ENCODE measurements at places on chromosomes 12 and 14.

DNA sequence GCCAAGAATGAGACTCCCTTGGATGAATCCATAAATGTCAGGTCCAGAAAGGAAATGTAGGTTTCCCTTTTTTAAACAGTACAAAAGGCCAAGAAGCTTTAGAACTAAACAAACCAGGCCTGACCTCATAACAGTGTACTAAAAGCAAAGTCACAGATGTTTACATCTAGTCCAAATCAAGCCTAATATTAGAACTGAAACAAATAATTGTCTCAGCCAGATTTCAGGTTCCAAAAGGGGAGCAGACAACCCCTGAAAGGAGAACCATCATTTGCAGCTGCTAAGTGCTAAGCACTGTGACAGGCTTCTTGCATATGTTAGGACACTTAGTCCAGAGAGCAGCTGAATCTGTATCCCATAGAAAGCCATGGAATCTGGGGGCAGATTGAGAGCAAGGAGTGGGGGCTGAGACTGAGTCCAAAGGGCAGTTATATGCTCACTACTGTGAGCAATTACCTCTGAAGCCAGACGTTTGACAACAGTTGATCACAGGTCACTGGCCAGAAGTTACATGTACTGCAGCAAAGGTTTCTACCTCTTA lies 90.1 kb downstream of the STXBP6 start:
- no peak for DNase-seq

GRCh38 chr14:24725311-24725710 lies 91.3 kb upstream of the GZMB start:
- no peak for DNase-seq

- DNase-seq: no peak
Observed at GRCh38 chr12:48419116-48419935, 53.0 kb upstream of the ANP32D start.

- DNase-seq: no peak
Observed at GRCh38 chr12:95003921-95004272, 400 bp upstream of the NDUFA12 start.

DNA sequence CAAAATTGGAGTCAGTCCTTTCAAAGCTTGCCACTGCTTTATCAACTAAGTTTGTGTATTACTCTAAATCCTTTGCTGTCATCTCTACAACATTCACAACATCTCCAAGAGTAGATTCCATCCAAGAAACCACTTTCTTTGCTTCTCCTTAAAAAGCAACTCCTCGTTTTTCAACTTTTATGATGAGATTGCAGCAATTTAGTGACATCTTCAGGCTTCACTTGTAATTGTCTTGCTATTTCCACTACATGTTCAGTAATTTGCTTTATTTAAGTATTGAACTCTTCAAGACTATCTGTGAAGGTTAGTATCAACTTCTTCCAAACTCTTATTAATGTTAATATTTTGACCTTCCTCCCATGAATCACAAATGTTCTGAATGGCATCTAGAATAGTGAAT lies 747.9 kb downstream of the TMTC2 start:
- no peak for DNase-seq

DNA sequence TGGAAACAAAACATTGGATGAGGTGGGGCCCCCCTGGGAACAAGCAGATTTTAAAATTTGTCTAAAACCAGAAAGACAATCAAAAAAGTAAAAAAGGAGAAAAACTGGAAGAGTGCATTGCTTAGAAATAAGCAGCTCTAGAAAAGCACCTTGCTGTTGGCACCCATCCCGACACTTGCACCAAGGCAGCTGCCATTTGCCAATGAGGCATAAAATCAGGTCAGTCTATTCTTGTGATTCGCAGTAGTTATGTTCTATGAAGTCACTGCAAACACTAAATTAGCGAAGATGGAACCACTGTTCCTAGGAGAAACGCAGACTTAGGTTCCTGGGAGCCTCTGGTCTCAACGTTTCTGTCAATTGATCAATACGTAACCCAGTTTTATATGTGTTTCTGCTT lies 16.2 kb downstream of the VPS33A start:
- DNase-seq: no peak
